ENCODE measurements at places on chromosomes 11 and 22. TPM values are rescaled to one million over a fixed set of nuclear protein-coding genes. Genes with fewer than 3 reads are reported as not detected.
A peak's percentile ranks its signal among the peaks of the same experiment; 100 is the strongest.

GRCh38 chr11:10796191-10796590 lies 12.5 kb downstream of the EIF4G2 start:
- H3K4me3 ChIP-seq, result no peak overlapping the region
- DNase-seq, result no peak
- H3K36me3 ChIP-seq, result no peaks in the 10 kb centered on the region
- peaks cover 3% of the 10 kb centered on the region for H3K4me1 ChIP-seq
- H3K27me3 ChIP-seq, result no peaks in the 10 kb centered on the region

DNA sequence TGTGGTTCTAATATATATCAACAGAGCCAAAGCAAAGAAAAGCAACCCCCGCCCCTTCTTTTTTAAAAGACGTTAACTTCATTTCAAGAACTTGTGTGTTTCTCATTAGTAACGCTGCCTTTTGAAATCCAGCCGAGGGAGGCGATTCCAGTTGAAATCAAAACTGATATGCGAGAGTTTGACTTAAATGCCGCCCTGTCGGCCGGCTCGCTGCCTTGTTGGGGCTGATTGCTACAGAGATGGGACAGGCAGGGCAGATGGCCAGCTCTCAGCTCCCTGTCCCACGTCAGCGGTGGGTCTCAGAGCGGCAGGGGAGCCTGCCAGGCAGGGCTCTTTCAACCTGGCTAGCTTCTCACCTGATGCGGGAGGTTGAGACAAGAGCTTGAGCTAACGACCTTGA lies 51.9 kb upstream of the ALX4 start:
- H3K4me1 ChIP-seq, result no peaks in the 10 kb centered on the region
- DNase-seq, result no peak
- no peaks in the 10 kb centered on the region for H3K36me3 ChIP-seq
- H3K4me3 ChIP-seq, result no peak overlapping the region

- no peaks in the 10 kb centered on the region for H3K36me3 ChIP-seq
- peaks cover 23% of the 10 kb centered on the region for H3K4me1 ChIP-seq
- H3K27ac ChIP-seq, result no peak overlapping the region
Measured at GRCh38 chr11:113174882-113175281, 139.5 kb upstream of the TTC12 start.

DNA sequence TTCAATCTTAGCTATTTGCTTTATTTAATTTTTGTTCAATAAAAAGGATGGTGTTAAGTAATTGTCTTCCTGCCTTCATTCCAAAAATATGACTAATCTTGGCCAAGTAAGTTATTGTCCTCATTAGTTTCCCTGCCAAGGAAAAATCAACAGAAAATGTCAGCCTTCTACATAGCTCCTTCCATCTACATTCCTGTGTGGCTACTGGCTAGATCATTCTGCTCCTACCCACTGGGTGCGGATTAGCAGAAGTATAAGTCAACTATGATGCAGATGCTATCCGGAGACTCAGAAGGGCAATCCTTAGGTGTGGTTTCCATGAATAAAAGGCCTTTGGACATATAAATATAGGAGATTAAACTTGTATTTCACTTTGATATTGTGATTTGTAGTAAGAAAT lies 154.4 kb downstream of the SBF2 start:
- H3K4me3 ChIP-seq, result no peak overlapping the region
- peaks cover 6% of the 10 kb centered on the region for H3K4me1 ChIP-seq
- no peak for DNase-seq
- no peaks in the 10 kb centered on the region for H3K36me3 ChIP-seq
- H3K27me3 ChIP-seq, result no peaks in the 10 kb centered on the region

Gene NAALAD2
- 6.7 TPM for total RNA-seq

Gene CARD16
- total RNA-seq, result 13.2 TPM

- no peaks in the 10 kb centered on the region for H3K36me3 ChIP-seq
- H3K4me3 ChIP-seq, result no peak overlapping the region
Measured at GRCh38 chr11:12680246-12680939, 6.2 kb downstream of the TEAD1 start.

GRCh38 chr11:71574418-71574817 lies 8.3 kb downstream of the KRTAP5-11 start:
- no peaks in the 10 kb centered on the region for H3K36me3 ChIP-seq
- H3K4me3 ChIP-seq, result no peak overlapping the region
- no peaks in the 10 kb centered on the region for H3K27me3 ChIP-seq
- H3K4me1 ChIP-seq, result no peaks in the 10 kb centered on the region
- DNase-seq, result no peak

GRCh38 chr11:78812513-78813293 lies 238.0 kb upstream of the NARS2 start:
- no peak for DNase-seq
- no peaks in the 10 kb centered on the region for H3K4me1 ChIP-seq
- H3K36me3 ChIP-seq, result no peaks in the 10 kb centered on the region
- H3K4me3 ChIP-seq, result no peak overlapping the region
- no peak overlapping the region for H3K27ac ChIP-seq
- no peaks in the 10 kb centered on the region for H3K27me3 ChIP-seq

Gene CCDC73
- total RNA-seq, result 1.6 TPM

DNA sequence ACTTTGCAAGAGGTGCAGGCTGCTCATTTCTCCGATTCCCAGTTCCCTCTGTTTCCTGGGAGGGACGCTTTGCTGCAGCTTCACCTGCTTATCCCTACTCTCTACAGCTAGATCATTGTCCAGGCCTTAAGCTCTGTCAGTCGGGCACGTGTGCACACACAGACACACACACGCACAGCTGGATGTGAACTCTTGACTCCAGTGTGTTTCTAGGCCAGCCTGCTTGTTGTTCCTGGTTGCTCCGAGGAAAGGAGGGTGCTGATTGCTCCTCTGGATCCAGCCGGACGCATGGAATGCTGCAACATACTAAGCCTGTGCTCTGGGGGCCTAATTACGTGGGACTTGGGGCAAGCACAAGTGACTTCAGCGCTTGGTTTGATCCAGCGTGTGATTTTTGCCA lies 19.7 kb downstream of the ZNRF3 start:
- H3K27ac ChIP-seq, result peak overlapping the region; percentile 66
- H3K4me1 ChIP-seq, result peaks cover 39% of the 10 kb centered on the region
- H3K27me3 ChIP-seq, result no peaks in the 10 kb centered on the region
- no peak for DNase-seq

Gene RRP7A
- 41.0 TPM for total RNA-seq

Gene SULT4A1
- total RNA-seq, result 1.4 TPM

- H3K27me3 ChIP-seq, result no peaks in the 10 kb centered on the region
- H3K27ac ChIP-seq, result peak overlapping the region; percentile 69
Measured at GRCh38 chr11:57566005-57566904, 1.2 kb downstream of the UBE2L6 start.

Gene MED15
- 81.0 TPM for total RNA-seq

Gene IFITM5
- total RNA-seq, result not detected

DNA sequence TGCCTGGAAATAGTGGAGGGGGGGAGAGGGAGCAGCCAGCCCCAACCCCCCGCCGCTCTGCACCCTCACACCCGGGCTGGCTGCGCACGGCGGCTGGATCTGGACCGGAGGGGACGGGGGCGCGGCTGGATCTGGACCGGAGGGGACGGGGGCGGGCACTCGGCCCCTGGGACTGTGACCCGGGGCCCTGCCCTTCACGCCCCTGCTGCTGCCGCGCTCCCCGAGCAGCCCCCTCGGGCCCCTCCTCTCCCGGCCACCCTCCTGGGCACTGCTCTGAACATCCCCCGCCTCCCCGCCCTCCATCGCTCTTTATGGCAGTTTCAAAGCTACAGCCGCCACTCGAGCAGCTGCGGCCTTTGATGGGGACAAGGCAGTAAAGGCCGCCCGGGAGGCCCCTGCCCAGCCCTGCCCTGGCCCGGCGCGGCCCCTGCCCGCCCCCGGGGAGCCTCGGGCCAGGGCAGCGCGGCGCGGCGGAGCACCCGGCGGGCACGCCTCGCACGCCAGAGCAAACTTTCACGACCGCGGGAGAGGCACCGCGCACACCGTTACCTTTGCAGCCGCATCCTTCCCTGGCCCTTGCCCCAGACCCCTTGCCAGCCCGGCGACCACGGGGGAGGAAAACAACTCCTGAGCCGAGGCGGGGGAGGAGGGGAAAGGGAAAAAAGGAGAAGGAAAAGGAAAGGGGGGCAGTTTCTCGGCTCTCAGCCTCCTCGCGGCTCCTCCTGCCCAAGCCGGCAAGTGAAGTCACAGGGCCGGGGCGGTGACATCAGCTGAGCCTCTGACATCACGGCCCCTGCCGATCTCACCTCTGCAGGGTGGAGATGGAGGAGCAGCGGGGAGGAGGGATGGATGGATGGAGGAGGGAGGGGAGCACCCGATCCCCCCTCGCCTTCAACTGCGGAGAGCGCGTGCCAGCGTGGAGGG lies 13.1 kb upstream of the TCF20 start:
- peaks cover 11% of the 10 kb centered on the region for H3K27me3 ChIP-seq
- peak overlapping the region; percentile 49 for H3K27ac ChIP-seq
- H3K36me3 ChIP-seq, result no peaks in the 10 kb centered on the region
- no peak for DNase-seq
- peak overlapping the region; percentile 44 for H3K4me3 ChIP-seq

Gene MS4A4A
- 74.9 TPM for total RNA-seq

Gene FZD4
- 17.7 TPM for total RNA-seq

Gene LYVE1
- 141 TPM for total RNA-seq

GRCh38 chr11:69912161-69912910 lies 93.1 kb upstream of the FGF3 start:
- H3K27ac ChIP-seq, result no peak overlapping the region
- H3K4me1 ChIP-seq, result peaks cover 3% of the 10 kb centered on the region
- DNase-seq, result no peak

Gene C11orf97
- 0.17 TPM for total RNA-seq

GRCh38 chr11:114972105-114972504 lies 293.8 kb downstream of the NXPE2 start:
- no peak overlapping the region for H3K4me3 ChIP-seq
- no peaks in the 10 kb centered on the region for H3K27me3 ChIP-seq
- H3K36me3 ChIP-seq, result no peaks in the 10 kb centered on the region
- no peaks in the 10 kb centered on the region for H3K4me1 ChIP-seq

DNA sequence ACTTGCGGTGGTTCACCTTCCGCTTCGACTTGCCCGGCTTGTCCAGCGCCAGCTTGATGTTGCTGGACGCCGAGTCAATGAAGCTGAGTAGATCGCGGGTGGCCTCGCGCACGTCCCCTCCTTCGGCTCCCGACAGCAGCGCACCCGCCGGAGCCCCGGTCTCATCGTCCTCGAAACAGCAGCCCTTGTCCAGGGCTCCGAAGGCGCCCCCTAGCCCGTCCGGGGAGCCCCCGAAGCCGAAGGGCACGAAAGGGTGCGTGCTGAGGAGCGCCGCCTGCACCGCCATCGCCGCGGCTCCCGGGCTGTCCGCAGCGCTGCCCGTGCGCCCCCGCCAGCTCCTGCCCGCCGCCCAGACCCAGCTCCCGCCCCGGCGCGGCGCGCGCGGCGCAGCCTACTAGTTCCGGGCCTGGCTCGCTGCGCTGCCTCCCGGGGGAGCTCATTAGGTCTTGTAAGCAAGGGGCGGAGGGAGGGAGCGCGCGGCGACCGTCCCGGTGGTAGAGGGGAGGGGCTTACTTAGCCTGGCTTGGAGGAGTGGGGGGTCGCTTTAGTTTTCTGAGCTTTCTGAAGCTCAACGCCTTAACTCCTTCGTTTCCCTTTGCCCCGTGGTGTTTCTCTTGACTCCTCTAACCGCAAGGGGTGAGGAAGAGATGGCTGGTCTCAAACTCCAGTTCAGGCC lies at the start of gene FAM181B:
Gene FAM181B (minus strand): TSS at position 421 of the 676 bp plus-strand sequence. CDS start 135 bp downstream, at position 286.
- no peak within 1 kb of the TSS for H3K4me3 ChIP-seq
- H3K4me1 ChIP-seq, result no peaks in the 10 kb centered on the region
- DNase-seq, result peak; percentile 51
- H3K36me3 ChIP-seq, result no peaks in the 10 kb centered on the region
- no peak within 1 kb of the TSS for H3K27ac ChIP-seq

GRCh38 chr11:84250834-84251613 lies 964.9 kb upstream of the CCDC90B start:
- H3K27ac ChIP-seq, result no peak overlapping the region
- no peaks in the 10 kb centered on the region for H3K36me3 ChIP-seq
- H3K4me1 ChIP-seq, result peaks cover 40% of the 10 kb centered on the region
- DNase-seq, result no peak

- peaks cover 7% of the 10 kb centered on the region for H3K36me3 ChIP-seq
- no peaks in the 10 kb centered on the region for H3K4me1 ChIP-seq
- DNase-seq, result peak; percentile 13
- no peak overlapping the region for H3K4me3 ChIP-seq
- no peak overlapping the region for H3K27ac ChIP-seq
Measured at GRCh38 chr11:10637731-10638151, 55.8 kb downstream of the IRAG1 start.

Gene SELENOM
- 546 TPM for total RNA-seq

GRCh38 chr22:17410576-17410975 lies 41.3 kb downstream of the CECR2 start:
- no peaks in the 10 kb centered on the region for H3K36me3 ChIP-seq
- no peaks in the 10 kb centered on the region for H3K4me1 ChIP-seq
- H3K27ac ChIP-seq, result no peak overlapping the region
- DNase-seq, result no peak

Gene SLC22A25
- total RNA-seq, result 0.08 TPM

DNA sequence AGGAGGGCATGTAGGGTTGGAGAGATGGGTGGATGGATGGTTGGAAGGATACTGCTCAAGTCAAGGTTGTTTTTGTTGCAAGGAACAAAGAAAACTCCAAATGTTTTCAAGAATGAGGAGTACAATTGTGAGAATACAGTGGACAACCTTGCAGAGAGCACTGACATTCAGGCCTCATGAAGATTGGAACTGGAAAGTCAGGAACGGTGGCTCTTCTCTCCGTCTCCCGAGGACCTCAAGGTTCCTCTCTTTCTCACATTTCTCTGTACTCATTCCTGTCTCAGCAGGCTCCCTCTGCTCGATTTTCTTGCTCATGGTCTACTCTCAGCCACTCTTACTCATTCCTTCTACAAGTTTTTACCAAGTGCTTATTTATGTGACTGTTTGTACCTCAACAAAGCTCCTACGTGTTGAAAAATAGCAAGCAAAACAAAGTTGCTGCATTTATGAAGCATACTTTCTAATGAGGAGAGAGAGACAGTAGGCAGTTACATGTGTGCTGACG lies 97.6 kb downstream of the SWAP70 start:
- H3K27me3 ChIP-seq, result no peaks in the 10 kb centered on the region
- H3K36me3 ChIP-seq, result no peaks in the 10 kb centered on the region
- no peak for DNase-seq
- no peak overlapping the region for H3K27ac ChIP-seq

DNA sequence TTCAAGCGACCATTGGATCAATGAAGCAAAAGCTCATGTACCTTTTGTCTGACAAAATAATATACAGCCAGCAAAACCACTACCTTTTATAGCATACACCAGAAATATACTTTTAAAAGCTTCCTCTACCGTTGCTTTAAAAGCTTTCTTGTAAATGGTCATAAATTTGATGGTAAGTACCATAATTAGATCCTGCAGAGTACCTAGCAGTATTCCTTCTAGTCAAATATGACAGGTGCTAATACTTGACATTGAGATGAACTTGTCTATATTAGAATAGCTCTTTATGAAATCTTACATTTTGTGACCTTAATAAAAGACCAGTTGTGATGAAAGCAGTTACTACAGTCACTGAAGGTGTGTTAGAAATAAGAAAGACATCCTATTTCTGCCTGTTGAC lies 340.5 kb upstream of the ANO3 start:
- no peaks in the 10 kb centered on the region for H3K36me3 ChIP-seq
- no peak overlapping the region for H3K4me3 ChIP-seq
- H3K27ac ChIP-seq, result no peak overlapping the region
- H3K4me1 ChIP-seq, result peaks cover 15% of the 10 kb centered on the region

GRCh38 chr11:12359761-12360160 lies 17.6 kb upstream of the PARVA start:
- no peak for DNase-seq
- H3K27ac ChIP-seq, result no peak overlapping the region
- H3K36me3 ChIP-seq, result no peaks in the 10 kb centered on the region
